ENCODE measurements at places on chromosomes 4 and X.

DNA sequence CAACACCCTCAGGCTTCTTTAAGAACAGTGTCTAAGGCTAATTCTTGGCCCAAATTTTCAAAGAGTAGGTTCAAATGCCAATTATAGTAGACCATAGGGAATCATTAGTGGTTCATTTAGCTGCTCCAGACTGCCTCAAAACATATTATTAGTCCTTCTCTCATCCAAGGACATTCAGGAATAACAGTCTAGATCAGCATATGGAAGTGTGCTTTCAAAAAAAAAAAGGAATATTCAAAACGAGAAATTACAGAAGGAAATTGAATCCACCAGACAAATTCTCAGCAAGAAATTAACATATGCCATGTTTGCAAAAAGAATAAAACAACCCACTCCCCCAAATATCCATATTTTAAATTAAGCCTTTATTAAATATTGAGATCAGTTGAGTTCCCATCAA, 293.1 kb downstream of the SMARCA1 start:
- no peak for DNase-seq

- peak; percentile 43 for DNase-seq
These were observed 465 bp downstream of the BMPR1B start for GRCh38 chr4:94758141-94758699.

- no peak for DNase-seq
These were observed 129.2 kb downstream of the KLHL13 start for GRCh38 chrX:117987373-117987772.

- no peak for DNase-seq
These were observed 102.2 kb downstream of the RBMX2 start for GRCh38 chrX:130504019-130504418.

DNA sequence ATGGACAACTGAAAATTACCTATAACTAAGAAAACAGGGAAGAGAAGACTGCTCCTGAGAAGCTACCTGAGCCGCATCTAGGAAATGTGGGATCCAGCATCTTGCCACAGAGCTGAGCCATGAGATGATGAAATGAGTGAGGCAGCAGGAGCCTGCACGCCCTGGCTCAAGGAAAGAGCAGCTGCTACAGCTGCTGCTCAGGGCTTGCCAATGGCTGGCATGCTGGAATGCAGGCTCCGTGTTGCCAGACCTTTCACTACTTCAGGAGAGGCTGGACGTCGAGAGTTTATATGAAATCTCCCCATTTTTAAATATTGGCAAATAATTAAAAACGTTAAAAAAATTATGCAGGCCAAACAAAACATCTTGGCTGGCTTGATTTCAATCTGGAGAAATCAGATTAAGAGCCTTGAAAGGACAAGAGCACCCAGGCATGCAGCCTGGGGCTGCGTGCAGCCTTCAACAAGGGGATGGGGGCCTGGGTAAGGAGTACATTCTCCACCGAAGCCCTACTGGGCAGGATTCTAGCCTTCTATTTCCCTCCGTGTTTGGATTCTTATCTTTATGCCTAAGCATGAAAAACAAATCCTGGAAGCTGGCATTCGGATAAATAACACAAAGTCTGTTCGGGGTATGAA, 227.6 kb downstream of the NR3C2 start:
- peak; percentile 63 for DNase-seq

DNA sequence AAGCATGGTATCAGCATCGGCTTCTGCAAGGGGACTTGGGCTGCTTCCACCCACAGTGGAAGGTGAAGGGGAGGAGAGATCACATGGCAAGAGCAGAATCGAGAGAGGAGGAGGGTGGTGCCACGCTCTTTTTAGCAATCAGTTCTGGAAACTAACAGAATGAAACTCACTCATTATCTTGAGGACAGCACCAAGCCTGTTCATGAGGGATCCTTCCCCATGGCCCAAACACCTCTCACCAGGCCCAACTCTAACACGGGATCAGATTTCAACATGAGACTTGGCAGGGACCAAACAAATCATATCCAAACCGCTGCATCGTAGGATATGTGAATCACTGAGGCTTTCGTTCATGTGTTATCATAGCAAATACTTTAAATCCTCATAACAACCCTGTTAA, 125.5 kb downstream of the GPC3 start:
- no peak for DNase-seq

DNA sequence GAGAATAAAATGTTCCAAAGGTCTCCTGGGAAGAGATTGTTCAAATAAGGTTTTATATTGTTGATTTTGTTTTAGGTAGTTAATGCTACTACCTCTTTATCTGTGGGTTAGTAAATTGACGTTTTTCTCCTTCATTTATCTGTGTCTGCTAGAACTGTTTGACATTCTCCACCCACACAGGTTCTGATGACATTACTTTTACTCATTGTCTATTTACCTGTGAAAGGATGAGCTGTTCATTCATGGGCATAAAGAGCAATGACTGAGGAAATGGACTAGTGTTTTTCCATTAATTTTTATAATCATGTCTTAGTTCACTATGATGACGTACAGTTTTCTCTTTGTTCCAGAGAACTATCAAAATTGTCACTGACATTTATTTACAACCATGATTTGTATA, 75.6 kb downstream of the CPE start:
- no peak for DNase-seq

- DNase-seq: no peak
These were observed 538.3 kb upstream of the PCDH7 start for GRCh38 chr4:30181918-30182317.

- DNase-seq: no peak
These were observed 1.5 kb upstream of the NR3C2 start for GRCh38 chr4:148443512-148444295.

- no peak for DNase-seq
These were observed 784.2 kb downstream of the GLUD2 start for GRCh38 chrX:121831601-121832000.

DNA sequence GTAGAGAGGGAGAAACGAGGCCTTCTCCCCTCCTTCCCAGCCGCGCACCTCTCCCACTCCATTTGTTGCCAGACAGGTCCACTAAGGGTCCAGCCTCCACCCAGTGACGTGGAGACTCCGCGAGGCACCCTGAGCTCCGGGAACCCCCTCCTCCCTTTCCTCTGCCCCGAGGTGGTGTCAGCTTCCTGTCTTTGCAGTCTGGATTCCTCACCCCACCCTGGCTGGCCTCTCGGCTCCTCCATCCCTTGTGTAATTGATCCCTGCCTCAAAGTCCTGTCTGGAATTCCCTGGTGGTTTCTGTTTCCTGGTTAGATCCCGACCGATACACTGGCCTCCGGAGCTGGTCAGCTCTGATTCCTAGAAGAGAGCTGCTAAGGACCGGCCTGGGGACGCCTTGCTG, 105.9 kb upstream of the SCOC start:
- DNase-seq: peak; percentile 31

DNA sequence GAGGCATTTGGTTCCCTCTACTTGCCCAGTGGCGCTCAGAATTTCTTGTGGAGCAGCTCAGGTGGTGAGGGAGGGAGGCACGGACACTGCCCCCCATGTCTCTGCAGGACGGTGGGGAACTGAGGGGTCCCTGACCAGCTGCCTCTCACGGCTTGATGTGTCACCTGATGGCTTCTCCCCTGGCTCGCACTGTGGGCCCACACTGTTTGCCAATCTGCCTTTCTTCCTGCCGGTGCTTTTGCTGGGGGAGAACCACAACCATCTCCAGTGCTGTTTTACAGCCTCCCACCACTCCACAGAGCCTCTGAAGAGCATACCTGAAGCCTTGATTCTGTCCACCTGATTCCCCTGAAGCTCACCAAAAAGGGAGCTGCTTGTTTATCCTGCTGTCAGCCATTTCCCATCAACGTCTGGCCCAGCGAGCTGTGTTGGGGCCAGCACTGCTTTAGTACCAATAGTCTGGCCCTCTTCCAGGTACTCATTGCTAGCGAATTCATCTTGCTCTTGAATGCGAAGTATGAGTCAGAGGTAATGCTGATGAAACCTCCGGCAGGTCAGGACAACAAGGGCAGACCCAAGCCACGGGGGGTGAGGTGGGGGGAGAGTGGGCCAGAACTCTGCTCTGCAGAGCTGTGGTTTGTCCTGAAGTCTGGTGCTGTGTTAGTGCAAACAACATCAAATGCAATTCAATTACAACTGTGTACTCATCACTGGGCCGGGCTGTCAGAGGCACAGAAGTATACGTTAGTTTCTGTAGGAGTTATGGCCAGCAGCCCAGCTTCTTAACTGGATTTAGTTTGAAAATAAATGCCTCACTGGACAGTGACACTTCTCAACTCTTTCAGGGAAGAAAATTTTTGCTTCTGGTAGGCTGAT, 208.3 kb upstream of the JADE1 start:
- DNase-seq: peak; percentile 96
